ENCODE measurements at places on chromosomes 5 and 9.

DNA sequence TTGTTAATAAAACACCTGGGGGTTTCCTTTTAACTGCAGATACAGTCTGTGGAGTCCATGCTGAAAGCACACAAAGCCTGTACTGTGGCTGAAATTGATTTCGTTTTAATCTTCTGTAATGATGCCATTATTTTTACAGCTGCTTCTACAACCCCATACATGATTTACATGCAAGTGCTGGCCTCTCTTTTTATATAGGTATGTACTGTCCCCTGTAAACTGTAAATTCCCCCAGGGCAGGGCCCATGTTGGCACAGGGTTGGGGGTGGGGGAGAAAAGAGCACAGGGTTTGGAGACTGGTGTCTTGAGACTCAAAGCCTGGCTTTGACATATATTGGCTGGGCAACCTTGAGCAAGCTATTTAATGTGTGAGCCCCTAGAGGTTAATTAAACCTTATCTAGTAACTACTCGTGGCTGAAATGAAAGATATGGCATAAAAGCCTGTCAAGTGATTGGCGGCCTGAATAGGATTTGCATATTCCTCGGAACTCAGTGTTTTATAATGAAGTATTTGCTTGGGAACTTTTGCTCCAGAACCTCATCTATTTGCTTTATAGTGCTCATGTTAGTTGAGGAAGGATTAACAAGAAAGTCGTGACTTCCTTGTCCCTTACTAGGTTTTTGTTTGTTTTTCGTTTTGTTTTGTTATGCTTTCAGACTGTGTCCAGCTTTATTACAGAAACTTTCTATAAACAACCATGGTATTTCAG, 34.0 kb downstream of the KLF4 start:
- DNase-seq = no peak

- DNase-seq = no peak
These were observed 121.0 kb downstream of the RGS3 start for GRCh38 chr9:113584428-113585084.

DNA sequence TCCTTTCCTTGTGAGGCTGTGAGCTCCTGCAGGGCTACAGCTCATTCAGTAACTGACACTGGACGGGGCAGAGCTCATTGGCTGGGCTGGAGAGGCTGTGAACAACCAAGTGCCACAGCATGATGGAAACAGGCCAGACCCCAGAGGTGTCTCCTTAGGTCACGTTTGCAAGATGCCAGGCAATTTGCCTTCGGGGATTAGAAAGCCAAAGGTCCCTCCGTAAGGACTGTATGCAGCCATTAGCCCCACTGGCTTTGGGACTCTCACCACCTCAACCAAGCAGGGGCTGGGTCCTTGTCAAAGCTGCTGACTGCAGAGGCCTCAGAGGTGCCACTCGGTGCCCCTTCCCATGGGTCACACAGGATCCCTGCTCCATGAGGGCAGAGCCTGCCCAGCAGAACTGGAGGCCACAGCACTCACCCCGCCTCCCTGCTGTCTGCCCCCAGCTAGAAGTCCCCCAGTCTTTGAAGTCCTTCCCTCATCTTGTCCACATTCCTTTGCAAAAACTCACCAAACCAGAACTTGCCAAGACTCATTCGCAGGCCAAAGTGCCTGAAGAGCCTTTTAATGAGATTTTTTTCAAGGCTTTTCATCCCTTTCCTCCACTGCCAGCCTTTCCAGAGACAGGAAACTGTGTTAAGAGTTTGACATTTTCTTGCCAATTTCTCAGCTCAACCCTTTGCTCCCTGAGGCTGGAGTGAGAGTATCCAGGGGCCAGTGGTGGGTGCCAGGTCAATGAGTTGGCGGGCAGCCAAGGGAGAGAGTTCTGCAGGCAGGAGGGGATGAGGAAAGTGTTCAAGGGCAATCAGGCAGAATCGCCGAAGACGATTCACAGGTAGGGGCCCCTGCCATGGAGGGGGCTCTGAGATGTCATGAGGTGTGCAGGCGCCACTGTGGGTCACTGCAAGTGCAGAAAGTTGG, 39.7 kb upstream of the SLC25A51 start:
- DNase-seq = no peak

- no peak for DNase-seq
These were observed 354.9 kb downstream of the DIRAS2 start for GRCh38 chr9:90287567-90288274.

GRCh38 chr5:142385194-142385593, 60.4 kb upstream of the SPRY4 start:
- no peak for DNase-seq

DNA sequence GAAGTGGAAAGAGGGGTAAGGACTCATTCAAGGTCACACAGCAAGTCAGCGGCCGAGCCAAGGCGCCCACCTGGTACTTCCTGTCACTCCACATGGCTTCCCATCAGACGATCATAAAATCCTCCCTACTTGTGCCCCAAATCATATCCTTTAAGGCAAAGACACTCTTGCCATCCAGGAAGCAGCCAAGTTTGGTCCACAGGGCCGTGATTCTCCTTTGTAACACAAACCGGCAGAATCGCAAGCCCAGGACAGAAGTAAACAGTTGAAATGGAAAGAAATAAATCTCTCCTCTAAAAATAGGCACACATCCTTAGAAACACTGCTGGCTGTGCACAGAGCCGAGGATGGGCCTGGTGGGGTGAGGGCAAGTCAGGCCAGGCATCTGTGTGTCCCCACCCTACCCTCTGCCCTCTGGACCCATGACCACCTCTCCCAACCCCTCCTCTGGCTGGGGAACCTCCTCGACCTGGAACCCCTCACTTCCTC, 30.5 kb downstream of the TMOD1 start:
- no peak for DNase-seq

GRCh38 chr5:66796305-66797292, 200.4 kb downstream of the MAST4 start:
- no peak for DNase-seq

DNA sequence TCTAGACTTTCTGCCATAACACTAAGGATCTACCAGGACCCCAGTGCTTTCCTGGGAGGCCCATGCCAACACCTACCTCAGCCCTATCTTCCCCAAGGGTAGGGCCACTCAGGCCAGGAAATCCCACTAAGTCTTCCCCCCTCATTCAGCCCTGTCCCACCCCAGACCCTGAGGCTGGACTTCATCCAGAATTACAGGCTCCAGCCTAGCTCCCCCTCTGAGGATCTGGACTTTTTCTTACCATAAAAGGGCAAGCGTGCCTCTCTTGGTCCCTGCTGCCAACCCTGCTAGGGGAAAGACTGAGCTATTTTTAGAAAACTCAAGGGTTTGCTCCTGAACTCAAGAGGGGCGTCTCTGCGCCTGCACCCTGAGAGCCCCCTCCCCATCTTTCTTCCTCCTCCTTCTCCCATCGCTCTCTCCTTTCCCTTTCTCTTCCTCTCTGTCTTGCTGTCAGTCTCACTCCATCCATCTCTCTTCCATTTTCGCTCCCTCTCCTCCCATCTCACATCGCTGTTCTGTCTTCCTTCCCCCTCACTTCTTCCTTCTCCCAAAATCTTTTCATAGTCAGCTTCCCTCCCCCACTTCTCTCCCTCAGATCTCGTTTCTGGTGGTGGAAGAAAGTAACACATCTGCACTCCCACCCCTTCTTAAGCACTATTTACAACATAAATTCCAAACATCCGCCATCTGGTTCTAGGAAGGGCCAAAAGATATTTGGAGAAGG, 38.1 kb upstream of the IL17B start:
- no peak for DNase-seq

GRCh38 chr5:172840432-172841154, 6.5 kb downstream of the ERGIC1 start:
- DNase-seq = no peak

DNA sequence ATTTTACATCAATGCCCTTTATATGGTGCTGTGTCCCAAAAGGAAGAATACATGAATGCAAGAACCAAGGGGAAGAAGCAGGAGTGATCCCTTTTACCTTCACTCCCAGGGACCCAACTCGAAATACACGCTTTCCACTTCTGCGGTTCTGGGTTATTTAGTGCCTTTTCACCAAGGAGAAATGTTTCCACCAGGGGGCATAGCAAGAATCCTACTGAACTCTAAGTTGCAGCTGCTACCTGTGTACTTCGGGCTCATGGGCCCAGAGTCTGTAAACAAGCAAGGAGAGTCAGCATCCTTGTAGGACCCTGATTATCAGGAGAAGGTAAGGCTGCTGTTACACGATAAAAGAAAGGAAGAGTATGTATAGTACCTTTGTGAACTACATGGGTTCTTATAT, 45.7 kb downstream of the DPYSL3 start:
- DNase-seq = no peak

GRCh38 chr5:128541385-128541784, 3.3 kb upstream of the FBN2 start:
- no peak for DNase-seq

DNA sequence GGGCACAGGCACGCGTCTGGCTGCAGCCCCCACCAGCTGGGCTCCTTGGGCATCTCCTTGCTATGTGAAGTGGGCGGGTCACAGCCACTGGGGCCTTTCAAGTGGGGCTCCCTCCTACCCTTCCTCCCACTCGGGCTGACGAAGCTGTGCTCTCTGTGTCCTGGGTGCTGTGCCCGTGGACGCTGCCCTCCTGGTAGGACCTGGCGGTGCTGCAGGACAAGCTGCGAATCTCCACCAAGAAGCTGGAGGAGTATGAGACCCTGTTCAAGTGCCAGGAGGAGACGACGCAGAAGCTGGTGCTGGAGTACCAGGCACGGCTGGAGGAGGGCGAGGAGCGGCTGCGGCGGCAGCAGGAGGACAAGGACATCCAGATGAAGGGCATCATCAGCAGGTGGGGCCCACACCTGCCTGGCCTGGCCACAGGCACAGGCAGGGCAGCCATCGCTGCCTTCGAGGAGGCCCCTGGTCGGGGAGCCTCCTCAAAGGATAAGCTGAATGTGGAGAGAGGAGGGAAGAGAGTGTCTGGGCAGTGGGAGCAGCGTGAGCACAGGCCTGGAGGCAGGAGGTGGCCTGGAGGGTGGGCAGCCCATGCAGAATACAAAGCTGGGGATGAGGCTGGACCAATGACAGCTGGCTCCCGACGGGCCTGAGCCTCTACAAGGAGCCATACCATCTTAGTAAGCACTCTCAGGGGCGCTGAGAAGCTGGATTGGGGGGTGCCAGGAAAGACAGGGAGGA, 124.7 kb downstream of the DAB2IP start:
- no peak for DNase-seq

DNA sequence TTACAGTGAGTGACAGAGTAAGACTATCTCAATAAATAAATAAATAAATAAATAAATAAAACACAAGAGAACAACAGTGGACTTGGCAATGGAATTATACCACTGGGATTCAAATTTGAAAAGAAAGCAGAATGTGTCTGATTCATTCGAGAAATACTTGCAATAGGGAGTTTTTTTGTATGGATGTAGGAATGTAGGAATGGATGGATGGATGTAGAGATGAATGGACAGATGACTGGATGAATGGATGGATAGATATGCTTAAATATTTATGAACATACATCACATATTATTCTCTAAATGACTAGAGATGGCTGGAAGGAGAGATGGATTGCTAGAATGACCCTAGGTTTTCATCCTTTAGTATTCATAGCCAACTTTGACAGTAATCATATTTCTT, 22.0 kb upstream of the CEMIP2 start:
- DNase-seq = no peak

DNA sequence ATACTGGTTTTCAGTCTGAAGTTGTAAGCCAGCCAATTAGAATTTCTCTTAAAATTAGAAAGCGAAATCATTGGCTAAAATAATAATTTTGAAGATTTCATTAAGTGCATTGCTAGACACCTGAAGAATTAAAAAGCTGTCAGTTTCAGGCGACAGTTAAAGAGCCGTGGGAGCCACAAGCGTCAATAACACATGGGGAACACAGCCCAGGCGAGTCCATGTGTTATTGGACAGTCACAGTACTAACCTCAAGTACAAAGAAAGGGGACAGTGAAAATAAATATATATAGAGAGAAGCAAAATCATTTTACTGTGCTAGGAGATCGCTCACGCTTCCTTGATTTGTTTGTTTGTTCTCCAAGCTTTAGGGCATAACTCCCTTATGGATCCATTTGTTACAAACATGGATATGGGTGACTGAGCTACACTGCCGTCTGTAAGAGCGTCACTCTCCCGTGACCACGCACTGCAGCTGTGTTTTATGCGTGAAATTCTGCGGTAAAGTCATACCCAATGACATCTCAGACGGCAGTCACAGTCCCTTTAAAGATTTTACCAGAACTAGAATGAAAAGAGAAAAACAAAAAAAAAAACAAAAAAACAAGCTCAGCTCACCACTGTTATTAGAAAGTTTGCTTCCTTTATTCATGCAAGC, 83.2 kb downstream of the USP20 start:
- DNase-seq = no peak

Measured in LoVo (cell line).